ENCODE measurements at places on chromosomes 13 and 19. TPM values are rescaled to one million over a fixed set of nuclear protein-coding genes. Genes with fewer than 3 reads are reported as not detected.

Gene SMAD9
- 7.5 TPM for total RNA-seq

Gene IL12RB1
- total RNA-seq: 1.6 TPM

Gene SYCN
- not detected for total RNA-seq

Gene EEF1AKMT1
- 9.0 TPM for total RNA-seq

DNA sequence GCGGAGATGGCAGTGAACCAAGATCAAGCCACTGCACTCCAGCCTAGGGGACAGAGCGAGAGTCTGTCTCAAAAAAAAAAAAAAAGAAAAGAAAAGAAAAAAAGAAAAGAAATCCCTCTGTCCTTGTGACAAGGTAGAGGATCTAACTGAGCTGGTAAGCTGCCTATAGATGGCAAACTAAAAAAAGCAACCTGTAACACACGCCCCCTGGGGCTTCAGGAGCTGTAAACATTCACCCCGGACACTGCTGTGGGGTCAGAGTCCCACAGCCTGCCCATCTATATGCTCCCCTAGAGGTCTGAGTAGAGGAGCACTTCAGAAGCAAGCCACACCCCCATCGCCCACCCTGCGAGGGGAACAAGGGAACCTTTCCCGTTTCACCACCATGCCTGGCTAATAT lies 4.3 kb upstream of the PGPEP1 start:
- DNase-seq: no peak

GRCh38 chr13:66482836-66483235 lies 747.3 kb downstream of the PCDH9 start:
- DNase-seq: no peak

DNA sequence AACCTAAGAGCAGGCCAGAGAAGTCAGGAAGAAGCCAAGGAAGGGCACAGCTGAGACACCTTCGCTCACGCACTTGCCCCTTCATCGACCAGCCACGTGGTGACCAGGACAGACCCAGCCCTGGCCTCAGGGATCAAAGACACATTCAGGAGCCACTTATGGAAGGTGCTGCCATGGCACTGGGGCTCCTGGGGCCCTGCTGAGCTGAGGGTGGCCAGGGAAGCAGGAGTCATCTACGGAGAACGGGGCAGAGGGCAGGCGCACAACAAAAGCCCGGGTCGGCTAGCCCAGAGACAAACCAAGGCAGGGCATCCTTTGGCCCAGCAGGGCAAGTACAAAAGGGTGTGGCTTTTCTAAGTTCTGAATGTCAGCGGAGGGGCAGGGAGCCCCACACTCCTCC lies 2.3 kb downstream of the PLPP2 start:
- no peak for DNase-seq
